ENCODE measurements at places on chromosomes 11 and 22.

- DNase-seq: no peak
Measured at GRCh38 chr11:60739114-60739513, 14.6 kb downstream of the MS4A18 start.

- DNase-seq: no peak
Measured at GRCh38 chr11:122803716-122804115, 34.6 kb upstream of the CRTAM start.

GRCh38 chr11:130024361-130024760 is 21.7 kb upstream of the PRDM10 start:
- DNase-seq: no peak

- DNase-seq: no peak
Measured at GRCh38 chr11:13929395-13929891, 33.1 kb upstream of the SPON1 start.

GRCh38 chr11:75421902-75422247 is 11.1 kb downstream of the KLHL35 start:
- DNase-seq: no peak

DNA sequence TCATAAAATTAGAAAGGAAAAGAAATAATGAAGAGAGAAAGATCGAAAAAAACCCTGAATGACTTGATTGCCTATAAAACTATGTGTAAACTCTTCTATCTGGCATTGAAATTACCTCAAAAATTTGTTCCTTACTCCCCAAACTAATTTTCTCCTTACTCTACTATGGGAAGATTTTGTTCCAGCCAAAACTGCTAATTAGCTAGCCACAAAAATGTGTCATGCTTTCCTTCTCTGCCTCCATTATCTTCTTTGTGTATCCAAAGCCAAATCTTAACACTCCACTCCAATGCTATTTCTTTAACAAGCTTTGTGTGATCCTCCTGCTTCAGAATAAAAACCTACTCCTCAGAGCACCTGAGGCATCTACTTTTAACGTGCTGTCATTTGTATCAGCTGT is 831.2 kb downstream of the METTL15 start:
- DNase-seq: no peak

DNA sequence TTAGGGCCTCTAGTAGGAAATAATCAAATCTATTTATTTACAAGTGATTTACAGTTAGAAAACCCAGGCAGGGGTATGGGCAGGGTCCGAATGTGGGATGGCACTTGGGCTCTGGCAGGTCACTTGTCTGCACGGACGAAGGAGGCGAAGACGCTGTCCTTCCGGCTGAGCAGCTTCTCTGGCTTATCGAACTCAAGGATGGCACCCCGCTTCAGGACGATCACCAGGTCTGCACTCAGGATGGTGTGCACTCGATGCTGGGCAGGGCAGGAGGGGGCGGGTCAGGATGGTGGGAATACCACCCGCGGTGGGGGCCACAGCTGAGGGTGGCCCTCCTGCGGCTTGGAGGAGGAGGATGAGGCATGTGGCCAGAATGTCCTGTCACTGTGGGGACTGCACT is 4.4 kb upstream of the KCNJ11 start:
- no peak for DNase-seq

GRCh38 chr11:107385361-107385981 is 72.2 kb downstream of the CWF19L2 start:
- no peak for DNase-seq

DNA sequence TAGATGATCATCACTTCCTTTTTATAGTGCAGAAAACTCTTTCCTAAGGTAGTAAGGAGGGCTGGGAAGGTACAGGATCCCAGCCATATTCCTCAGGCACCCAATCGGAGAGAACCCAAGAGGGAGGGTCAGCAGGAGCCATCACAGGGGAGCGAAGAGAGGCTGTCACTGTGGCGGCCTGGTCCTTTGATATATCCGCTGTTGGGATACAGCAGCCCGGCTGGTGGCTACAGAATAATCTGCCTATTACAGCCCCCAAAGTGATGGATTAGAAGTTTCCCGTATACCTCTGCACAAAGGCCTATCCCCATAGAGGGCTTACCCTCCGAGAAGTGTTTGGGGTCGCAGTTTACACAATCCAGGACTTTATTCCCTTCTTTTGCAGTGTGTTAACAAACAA is 48.5 kb downstream of the OR4D9 start:
- DNase-seq: no peak

GRCh38 chr11:129880311-129880710 is 15.1 kb downstream of the NFRKB start:
- DNase-seq: no peak

- DNase-seq: no peak
Measured at GRCh38 chr11:6992457-6993417, 27.4 kb downstream of the ZNF214 start.

DNA sequence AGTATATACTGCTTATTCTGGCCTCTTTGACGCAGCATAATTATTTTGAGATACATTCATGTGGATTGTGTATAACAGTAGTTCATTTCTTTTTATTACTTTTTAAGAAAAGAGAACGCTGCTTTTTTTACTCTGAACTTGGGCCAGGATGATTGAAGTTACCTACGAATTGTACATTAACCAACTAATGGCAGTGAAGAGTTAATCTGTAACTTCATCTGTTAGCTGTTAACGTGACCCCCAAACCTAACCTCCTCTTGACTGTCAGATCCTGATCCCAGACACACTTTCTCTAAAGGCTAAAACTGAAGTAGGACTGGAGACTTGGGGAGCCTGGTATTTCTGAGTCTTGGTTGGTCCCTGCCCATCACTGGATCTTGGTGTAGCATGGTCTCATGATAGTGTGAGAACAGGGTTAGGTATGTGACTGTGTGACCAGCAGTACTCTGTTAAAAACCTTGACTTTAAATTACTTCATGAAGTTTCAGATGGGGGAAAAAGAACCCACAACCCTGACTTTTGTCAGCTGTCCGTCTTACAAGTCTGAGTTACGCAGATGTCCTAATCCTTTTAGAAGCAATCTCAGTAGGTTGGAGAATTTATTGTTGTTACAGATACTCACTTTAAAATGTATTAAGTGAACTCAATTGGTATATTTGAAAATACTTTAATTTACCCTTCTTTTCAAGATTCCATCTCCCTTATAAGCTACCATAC is 39.4 kb downstream of the C22orf31 start:
- DNase-seq: no peak

GRCh38 chr11:78472382-78472781 is 54.8 kb upstream of the GAB2 start:
- DNase-seq: no peak

GRCh38 chr11:102266099-102266498 is 51.2 kb upstream of the BIRC3 start:
- DNase-seq: no peak

GRCh38 chr11:101126551-101127196 is 2.9 kb downstream of the PGR start:
- DNase-seq: no peak

DNA sequence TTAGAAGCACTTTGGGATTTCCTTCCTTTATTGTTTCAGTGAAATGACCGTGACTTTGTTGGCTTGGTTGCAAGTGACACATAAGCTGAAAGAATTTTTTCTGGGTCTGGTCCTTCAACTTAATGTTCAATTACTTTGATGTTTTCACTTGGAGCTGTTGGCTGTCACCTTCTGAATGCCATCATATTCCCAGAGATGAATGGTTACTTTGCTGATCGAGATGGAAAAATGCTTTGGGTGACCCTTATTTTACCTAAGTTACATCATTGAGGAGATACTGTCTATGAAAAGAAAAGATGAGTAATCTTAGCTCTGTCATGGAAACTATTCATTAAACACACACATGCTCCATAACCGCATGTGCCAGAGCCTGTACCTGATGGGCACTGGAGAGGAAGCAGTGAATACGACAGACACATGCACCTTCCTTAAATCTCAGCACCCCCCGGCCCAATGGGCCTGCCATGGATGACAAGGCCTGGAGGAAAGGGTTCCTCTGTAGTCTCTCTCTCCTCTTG is 76.9 kb downstream of the TENM4 start:
- no peak for DNase-seq

GRCh38 chr22:49617866-49618676 is 209.6 kb downstream of the BRD1 start:
- DNase-seq: no peak

GRCh38 chr11:440065-441042 is 1.5 kb downstream of the ANO9 start:
- no peak for DNase-seq

GRCh38 chr11:17393472-17393871 is 5.0 kb upstream of the KCNJ11 start:
- no peak for DNase-seq

GRCh38 chr11:45590743-45591142 is 74.7 kb downstream of the CHST1 start:
- DNase-seq: no peak

- no peak for DNase-seq
Measured at GRCh38 chr11:113644605-113645004, 61.5 kb downstream of the TMPRSS5 start.

- DNase-seq: no peak
Measured at GRCh38 chr11:132115454-132115853, 745.0 kb downstream of the NTM start.

DNA sequence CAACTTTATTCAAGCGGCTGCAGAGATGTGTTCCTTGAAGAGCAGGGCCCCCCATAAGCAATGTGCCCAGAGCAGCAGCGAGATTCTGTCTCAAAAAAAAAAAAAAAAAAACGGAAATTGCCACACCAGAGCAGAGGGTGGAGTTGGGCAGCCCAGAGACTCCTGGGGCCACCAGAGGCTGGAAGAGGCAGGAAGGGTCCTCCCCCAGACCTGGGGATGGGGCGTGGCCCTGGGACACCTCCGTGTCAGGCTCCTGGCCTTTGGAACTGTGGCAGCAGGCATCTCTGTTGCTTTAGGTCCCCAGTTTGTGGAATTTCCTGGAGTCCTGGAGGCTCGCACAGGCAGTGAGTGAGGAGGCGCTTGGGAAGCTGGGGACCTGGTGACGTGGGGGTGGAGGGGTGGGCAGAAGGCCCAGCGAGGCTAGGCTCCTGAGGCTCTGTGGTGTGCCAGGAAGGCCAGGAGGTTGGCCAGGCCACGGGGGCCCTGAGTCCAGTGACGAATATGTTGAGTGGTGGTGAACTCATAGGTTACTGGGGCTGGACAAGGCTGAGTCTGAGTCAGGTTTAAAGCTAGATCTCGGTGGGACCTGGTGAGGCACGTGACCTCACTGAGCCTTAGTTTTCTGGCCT is 735.6 kb downstream of the BRD1 start:
- DNase-seq: no peak

DNA sequence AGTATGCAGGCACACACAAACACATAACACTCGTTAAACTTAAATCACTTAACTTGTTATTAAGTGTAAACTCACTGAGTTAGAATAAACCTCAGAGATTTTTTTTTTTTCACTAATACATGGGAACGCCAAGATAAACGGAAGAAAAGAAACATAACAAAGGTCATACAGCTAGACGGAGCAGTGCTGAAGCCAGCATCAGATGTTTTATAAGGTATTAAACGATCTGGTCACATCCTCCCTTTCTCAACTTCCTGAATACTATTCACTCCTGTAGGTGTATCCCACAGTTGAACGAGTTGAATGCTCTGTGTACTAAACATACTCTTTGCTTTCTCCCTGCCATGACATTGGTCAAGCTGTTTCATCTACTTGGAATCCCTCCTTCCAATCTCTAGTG is 212.0 kb downstream of the SWAP70 start:
- DNase-seq: no peak

- no peak for DNase-seq
Measured at GRCh38 chr11:31160504-31161422, 208.8 kb downstream of the DCDC1 start.

- DNase-seq: peak; percentile 16
Measured at GRCh38 chr11:44927174-44927661, 23.5 kb downstream of the TP53I11 start.

DNA sequence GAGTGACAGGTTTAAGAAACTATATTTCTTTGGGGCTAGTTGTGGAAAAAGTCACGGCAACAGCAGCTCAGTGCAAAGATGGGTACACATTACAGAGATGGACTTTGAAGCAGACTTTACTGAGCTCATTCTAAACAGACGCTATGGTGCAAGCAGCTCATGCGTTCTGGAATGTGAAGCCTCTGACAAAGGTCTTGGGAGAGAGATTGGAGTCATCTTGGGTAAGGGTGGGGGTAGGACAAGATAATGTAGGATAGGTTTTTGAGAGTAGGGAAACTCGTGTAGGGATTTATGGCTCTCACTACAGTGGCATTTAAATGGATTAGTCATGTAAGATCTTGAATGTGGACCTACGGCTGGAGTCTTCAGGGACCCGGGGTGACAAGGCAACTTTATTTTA is 36.2 kb upstream of the CLMP start:
- no peak for DNase-seq

GRCh38 chr22:35376728-35377472 is 4.0 kb upstream of the HMOX1 start:
- DNase-seq: no peak

GRCh38 chr11:129723146-129723760 is 92.4 kb upstream of the TMEM45B start:
- DNase-seq: no peak

GRCh38 chr11:131136486-131136885 is 220.2 kb upstream of the SNX19 start:
- DNase-seq: no peak

- DNase-seq: no peak
Measured at GRCh38 chr22:38739300-38740055, 16.3 kb downstream of the SUN2 start.

DNA sequence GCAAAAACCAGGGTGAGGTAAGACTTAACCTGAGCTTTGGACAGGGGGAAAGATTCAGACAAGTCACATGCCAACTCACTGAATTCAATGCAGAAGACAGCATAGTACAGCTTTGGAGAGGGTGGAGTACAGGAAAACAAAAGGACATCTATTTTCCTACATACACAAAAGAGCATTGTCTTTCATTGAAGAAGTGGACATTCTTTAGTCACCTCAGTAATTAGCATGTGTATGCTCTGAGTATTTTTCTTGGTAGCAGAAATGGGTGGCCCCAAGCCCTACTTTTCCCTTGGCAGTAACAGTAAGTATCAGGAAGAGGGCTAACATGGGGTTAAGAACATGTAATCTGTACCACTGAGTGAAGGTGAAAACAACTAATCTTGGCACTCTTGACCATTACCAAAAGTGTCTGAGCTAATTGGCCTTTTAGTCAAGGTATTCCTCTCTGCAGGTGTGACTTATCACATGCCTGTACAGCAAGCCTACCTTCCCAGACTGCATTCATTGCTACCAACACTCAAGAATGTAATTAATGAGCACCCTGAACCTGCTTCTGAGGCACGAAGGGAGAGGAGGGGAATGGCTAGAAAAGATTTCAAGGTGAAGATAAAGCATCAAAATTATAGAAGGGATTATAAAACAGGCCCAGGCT is 33.9 kb downstream of the SYTL2 start:
- DNase-seq: no peak

DNA sequence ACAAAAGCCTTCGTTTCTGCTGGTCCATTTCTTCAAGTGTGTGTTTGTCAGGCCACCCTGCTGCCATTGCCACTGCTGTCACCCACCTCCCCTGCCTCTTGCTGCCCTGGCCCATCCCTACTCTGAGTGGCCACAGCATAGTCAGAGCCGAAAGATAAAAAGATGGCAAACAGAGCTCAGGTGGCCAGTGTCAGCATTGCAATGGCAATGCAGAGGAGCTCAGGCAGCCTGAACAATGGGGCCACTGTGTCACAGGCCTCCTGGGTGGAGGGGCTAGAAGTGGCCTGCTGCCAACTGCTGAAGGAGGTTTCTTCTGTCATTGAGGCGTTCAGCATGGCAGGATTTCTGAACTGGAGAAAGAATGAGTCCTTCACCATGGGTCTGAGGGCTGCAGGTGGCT is 137.1 kb downstream of the CSNK2A3 start:
- no peak for DNase-seq
